MCF 10A (cell line): ENCODE measurements at places on chromosomes 4 and X. TPM values are rescaled to one million over a fixed set of nuclear protein-coding genes. Genes with fewer than 3 reads are reported as not detected.

- DNase-seq = peak; percentile 17
Measured at GRCh38 chrX:17030580-17031270, 84.3 kb downstream of the REPS2 start.

- peak; percentile 54 for DNase-seq
Measured at GRCh38 chr4:167903291-167903721, 189.0 kb upstream of the ANXA10 start.

DNA sequence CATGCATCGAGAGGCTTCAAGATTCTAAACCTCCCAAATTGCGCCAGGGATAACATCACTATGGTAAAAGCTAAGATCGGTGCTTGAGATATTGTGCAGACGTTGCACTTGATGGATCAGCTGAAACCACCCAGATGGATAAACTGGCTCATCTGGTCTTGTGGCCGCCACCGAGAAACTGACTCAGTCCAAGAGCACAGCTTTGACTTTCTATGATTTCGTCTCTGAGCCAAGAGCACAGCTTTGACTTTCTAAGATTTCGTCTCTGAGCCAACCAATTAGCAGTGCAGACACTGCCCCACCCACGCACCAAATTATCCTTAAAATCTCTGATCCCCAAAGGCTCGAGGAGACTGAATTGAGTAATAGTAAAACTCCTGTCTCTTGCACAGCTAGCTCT lies 687.2 kb downstream of the FAM133A start:
- DNase-seq = no peak

GRCh38 chr4:156788782-156789181 lies 182.8 kb downstream of the PDGFC start:
- no peak for DNase-seq

DNA sequence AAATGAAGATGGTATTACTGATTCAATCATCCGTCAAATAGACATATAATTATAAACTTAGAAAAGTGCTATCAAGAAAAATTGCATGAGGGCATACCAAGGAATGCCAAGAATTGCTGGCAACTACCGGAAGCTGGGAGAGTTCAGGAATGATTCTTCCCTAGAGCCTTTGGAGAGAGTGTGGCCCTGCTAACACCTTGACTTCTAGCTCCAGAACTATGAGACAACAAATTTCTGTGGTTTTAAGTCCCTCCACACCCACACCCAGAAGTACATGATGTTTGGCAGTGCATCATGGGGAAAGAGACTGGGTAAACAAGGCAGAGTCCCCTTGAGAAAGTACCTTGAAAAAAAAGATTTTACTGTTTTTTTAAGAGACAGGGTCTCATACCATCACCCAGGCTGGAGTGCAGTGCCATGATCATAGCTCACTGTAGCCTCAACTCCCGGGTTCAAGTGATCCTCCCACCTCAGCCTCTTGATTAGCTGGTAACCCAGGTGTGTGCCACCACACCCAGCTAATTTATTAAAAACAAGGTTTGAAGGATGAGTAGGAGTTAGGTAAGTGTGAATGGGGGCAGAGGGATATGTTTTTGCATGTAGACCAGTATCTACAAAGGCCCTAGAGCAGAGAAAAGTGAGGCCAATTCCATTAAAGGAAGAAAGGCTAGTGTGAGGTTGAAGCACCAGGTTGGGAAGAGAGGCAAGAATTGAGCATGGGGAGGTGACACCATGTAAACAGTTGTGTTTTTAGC lies 53.1 kb downstream of the GSX2 start:
- peak; percentile 42 for DNase-seq

GRCh38 chr4:1479454-1479853 lies 73.2 kb upstream of the NKX1-1 start:
- DNase-seq = no peak

The C4orf50 gene
- not detected in 2 replicates for total RNA-seq

The SPOCK3 gene
- total RNA-seq = not detected in 2 replicates
